ENCODE measurements at places on chromosomes 1 and 21.

DNA sequence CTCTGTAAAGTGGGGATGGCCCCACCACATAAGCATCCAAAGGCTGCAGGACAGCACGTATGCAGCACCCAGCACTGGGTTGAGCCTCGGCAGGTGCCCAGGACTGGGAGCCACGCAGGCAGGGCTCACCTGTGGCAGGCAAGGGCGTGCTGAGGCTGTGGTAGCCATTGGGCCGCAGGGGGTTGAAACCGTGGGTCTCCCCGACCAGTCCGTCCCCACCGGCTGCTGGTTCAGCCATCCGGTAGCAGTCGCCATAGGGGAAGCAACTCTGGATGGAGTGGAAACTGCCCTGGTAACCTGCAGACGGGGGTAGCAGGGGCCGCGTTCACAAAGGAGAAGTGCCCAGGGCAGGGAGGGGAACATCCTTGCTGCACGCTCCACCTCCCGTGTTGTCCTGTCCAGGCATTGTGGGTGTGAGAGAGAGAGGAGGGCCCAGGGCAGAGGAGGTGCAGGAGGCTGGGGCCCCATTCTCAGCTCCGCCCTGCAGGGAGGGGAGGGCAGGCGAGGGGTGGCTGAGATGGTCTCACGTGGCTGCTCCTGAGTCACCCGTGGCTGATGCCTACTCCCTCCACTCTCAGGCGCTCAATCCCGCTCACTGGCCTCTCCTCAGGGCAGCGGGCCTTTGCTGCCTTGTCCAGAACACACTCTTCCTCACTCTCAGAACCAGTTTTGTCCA, 49.9 kb downstream of the DMRTB1 start:
- peak; percentile 64 for DNase-seq

- no peak for DNase-seq
Measured at GRCh38 chr1:89581859-89582258, 51.1 kb upstream of the LRRC8C start.

DNA sequence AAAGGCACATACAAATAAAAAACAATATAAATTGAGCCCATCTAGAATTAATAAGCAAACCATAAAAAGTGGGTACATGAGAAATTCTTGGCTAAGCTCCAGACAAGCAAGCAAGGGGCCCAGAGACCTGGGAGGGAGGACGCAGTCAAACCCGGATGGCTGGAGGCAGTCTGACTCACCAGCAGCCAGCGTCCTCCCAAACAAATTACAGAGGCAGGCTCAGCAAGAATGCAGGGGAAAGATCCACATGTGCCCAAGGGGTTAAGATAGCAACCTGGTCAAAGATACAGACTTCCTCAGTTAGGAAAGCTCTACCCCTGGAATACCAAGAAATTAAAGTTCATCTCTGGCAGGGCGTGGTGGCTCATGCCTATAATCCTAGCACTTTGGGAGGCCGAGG, 7.4 kb upstream of the TIAM1 start:
- DNase-seq: peak; percentile 83

DNA sequence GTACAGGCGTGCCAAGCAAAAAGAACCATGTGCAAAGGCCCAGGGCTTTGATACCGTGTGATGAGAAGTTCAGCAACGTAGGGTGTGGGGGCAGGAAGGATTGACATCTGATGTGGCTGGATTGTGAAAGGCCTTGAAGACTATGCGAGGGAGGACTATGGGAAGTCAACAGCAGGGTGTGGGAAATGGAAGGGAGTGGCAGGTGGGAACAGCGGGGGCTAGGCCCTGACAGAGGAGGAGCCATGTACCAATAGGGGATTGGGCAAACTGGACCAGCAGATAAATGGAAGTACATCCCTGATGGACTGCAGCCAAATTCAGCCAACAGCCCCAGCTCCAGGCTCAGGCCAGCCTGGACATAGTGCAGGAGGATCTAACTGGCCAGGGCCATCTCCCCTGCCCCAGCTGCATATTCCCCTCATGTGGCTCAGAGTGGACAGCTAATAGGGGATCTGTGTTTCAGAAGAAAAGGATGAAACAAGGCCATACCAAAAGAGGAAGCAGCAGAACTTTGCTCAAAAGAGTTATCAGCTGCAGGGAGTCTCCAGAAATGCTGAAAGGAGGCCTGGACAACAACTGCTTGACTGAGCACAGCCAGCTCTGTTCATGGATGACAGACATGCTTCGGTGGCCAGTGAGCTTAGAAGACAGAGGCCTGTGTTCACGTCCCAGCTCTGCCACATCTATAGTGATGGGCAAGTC, 140.2 kb upstream of the SGIP1 start:
- no peak for DNase-seq

- DNase-seq: no peak
Measured at GRCh38 chr1:231903586-231904081, 277.0 kb downstream of the DISC1 start.

DNA sequence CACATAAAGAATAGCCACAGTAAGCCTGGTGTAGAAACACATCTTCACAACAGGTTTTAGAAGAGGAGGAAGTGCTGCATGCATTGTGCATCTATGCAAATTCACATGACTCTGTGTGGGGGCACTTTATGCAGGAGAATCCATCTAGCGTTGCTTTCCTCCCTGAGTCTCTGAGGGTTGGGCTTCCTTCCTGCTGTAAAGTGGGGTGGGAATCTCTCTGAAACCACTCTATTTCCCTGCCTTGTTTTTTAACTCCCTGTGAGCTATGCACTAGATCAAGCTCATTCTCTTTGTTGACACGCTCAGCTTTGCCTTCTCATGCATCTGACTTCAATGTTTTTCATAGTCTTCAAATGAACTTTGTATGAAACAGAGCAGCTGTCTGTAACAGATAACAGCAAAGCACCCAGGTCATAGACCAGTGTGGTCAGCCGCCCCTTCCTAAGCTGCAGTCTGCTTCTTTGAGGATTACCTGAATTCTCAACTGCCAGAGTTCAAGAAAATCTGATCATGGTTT, 102.7 kb upstream of the DPH5 start:
- DNase-seq: no peak

GRCh38 chr1:43441166-43441893, 12.4 kb downstream of the HYI start:
- DNase-seq: no peak

DNA sequence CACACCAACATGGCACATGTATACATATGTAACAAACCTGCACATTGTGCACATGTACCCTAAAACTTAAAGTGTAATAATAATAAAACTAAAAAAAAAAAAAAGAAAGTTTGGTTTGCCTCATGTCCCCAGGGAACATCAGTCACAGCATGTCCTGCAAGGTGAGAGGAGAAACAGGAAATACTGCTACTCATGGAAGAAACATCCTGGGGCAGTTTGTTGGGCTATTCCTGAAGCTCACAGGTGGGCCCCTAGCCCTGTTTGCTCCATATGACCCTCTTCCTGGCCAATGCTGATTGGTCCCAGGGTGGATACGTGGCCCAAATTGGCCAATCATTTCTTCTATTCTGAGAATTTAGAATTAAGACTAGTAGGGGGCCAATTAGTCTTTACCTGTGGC, 103.4 kb upstream of the ADAR start:
- DNase-seq: no peak

DNA sequence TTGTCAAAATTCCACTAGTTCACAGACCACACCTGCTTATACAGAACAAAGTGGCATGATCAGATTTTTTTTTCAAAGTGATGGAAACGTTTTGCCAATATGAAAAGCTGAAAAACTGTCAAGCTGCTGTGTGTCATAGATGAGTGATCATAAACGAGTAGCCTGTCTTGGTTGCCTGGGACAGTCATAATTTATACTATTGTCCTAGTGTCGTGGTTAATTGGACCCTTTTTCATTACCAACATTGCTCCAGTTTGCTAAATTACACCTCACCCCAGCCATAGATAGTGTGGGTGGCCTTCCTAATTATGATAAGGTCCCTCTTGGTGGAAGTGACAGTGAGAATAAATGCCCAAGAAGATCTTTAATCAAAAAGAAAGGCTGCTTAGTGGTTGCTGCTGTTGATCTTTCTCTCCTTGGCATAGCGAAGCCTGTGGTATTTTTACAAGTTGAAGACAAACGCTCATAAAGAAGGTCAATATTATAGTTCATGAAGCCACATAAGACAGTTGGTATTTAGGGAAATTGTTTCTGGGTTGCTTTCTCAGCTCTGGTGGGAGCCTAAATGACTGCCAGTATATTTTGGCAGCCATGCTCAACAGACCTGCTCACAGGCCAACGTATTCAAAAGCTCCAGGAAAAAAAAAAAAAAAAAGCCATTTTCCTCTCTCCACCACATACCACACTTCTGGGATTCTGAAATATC, 478.1 kb downstream of the PLA2G4A start:
- DNase-seq: no peak

DNA sequence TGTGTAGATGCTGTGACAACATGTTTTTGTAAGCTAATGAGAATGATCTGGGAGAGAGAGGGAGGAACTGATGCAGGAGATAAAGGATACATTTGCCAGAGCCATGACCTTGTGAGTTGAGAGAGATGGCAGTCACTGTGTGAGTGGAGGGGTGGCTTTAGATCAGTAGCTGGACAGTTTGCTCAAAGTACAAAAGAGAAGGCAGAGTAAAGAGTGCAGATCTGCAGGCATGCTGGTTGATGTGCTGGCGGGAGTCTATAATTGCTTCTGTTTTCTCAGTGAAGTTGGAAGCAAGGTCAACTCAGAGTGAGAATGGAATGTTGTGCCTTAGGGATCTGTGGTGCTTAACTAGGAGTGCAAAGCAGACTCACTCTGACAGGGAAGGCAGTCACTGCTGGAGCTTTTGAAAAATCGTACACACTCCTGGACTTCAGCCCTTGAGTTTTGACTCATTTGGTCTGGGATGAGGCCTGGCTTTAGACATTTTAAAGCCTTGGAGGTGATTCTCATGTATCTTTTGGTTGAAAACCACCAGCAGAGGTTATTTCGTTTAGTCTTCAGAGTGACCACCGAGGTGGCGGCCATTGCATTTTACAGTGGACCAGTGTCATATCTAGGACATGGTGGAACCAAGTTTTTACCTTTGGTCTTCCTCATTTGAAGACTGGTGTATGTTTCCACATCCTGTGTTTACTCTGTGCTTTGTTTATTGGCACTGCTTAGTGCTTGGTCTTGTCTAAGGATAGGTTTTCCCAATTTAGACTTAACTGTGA, 49.6 kb downstream of the MTR start:
- DNase-seq: peak; percentile 82

- DNase-seq: no peak
Measured at GRCh38 chr1:110233861-110234260, 23.7 kb downstream of the KCNC4 start.

DNA sequence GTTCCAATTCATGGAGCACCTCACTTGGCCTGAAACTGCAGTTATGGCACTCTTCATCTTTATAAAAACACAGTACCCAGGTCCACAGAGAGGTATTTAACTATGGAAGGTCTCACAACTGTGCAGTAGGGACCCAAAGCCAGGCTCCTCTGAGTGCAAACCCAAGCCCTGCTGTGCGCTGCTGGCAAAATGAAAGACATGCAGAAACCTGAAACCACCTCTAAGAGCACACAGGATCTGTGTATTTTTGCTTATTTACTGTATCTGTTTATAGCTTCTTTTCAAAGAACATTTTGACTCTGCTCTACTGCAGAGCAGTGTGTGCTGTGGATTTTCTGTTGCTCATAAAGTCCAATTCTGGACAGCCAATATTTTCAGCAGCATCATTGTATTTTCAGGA, 166.6 kb downstream of the DSCAM start:
- no peak for DNase-seq

DNA sequence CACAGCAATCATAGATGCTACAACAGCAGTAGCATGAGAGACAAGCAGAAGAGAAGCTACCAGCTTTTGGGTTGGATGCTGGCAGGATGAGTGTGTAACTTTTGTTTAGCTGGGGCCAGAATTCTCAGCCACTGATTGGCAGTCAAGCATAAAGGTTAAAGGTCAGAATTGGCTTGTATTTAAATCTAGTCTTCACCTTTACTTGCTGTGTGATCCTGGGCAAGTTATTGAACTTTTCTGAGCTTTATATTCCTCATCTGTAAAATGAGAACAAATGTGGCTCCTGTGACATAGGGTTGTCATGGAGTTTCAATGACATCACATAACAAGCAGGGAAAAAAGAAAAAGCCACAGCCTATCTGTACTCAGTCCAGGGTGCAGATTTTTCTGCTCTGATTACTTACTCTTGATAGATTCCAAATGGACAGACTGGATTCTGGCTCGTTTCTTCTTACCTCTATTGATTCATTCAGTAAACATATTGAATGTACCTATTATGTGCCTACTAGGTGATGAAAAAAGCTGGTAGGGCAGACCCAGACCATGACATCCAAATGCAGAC, 2.8 kb upstream of the AZIN2 start:
- no peak for DNase-seq

DNA sequence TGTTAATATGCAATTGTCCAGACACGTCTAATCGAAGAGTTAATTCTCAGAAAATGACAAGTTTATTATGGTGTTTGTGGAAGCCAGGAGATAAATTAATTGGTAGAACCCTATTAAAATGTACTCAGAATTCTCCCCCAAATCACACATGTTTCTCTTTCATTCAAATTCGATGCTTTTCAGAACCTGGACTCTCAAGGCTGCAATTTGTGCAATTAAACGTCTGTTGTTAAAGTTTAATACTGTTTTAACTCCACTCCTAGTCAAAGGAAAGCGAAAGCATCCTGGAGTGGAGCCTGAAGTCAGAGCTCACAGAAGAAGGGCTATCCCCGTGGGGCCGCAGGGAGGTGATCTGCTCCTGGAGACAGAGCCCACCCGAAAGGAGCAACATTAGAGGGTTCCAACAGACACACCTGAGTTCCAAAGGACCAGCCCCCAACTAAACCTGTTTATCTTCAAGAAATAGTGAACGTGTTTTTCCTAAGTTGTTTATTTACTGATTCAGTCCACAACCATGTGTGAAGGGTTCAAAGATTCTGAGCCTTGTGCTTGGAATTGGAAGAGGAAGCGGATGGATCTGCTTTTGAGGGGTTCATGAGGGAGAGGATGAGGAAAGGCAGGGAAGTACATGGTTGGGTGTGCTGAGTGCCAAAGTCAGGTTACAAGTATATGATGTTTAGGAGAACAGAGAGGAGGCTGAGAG, 68.0 kb upstream of the AKT3 start:
- peak; percentile 49 for DNase-seq

GRCh38 chr1:41496080-41497055, 11.9 kb upstream of the EDN2 start:
- peak; percentile 61 for DNase-seq

GRCh38 chr1:1157426-1157913, 16.2 kb upstream of the TTLL10 start:
- peak; percentile 73 for DNase-seq

DNA sequence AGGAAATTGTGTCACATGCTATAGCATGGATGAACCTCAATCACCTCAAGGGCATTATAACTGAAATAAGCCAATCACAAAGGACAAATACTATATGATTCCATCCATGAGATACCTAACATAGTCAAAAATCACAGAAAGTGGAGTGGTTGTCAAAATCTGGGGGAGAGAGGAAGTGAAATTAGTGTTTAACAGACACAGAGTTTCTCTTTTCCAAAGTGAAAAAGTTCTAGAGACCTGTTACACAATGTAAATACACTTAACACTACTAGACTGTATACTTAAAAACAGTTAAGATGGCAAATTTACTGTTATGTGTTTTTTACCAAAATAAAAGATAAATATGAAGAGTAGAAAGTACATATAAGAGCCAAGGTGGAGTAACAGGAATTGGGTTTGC, 31.8 kb downstream of the ZNF644 start:
- DNase-seq: no peak

- DNase-seq: peak; percentile 60
Measured at GRCh38 chr21:38269576-38269936, 12.8 kb downstream of the KCNJ15 start.

GRCh38 chr1:68375919-68376318, 73.8 kb downstream of the RPE65 start:
- no peak for DNase-seq

- DNase-seq: no peak
Measured at GRCh38 chr1:103416681-103417286, 108.7 kb upstream of the RNPC3 start.

Measured in renal cortical epithelial cell (primary cell).